Stimulated activated CD4-positive, alpha-beta T cell treated with anti-CD3 and anti-CD28 coated beads, Interleukin-12 subunit alpha, Interleukin-12 subunit beta, amount 100 ng/mL, for 24 hours (primary cell): ENCODE measurements at places on chromosomes 4 and X.

DNA sequence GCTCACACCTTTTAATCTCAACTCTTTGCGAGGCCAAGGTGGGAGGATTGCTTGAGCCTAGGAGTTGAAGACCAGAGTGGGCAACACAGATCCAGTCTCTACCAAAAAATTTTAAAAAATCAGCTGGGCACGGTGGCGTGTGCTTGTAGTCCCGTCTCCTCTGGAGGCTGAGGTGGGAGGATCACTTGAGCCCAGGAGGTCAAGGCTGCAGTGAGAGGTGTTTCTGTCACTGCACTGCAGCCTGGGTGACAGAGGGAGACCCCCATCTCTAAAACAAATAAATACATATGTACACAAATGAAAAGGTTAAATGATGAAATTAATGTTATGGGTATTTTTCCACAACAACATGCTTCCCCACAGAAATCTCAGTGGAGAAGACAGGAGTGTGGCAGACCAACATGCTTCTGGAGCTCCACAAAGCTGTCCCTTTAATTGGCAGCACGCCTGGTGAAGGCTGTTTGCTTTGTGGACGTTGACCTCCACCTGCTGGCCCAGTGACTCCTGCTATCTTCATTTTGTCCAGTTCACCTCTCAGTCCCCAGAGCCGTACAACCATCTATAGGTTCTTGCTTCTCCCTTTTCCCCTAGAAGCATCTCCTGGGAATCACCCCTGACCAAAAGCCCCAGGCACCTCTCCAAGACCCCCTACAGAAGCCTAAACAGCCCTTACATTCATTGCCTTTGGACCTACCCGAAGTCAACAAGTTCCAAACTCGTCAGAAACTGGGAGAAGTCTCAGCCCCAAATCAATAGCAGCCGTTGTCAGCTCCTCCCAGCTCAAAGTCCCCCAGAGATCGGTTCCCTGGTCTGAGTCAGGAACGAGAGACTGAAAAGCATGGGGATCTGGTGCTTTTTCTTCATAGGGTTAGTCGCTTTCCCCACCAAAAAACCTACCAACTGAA lies 36.4 kb upstream of the CD99 start:
- DNase-seq, result no peak

- no peak for DNase-seq
Observed at GRCh38 chrX:23784470-23785331, 1.7 kb downstream of the SAT1 start.

DNA sequence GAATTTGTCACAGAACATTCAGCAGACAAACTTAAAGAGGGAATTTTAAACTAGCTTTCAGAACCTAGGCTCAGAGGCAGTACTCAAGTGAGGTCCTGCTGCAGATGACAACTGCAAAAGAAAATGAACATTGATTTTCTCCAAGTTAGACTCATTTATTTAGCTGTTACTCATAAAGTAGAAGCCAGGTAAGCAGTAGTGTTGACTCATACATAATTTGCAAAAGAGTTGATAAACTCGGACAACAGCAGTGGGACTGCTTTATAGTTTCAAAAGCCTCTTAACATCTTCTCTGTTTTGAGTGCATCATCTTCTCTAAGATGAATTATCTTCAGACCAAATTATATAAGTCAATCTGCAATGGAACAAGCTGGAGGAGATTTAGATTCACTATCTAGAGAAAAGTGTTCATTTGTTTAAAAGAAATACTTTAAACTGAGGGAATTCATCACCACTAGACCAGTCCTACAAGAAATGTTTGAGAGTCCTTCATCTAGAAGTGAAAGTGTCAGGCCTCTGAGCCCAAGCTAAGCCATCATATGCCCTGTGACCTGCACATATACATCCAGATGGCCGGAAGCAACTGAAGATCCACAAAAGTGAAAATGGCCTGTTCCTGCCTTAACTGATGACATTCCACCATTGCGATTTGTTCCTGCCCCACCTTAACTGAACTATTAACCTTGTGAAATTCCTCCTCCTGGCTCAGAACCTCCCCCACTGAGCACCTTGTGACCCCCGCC lies 49.5 kb downstream of the COQ2 start:
- DNase-seq, result no peak

DNA sequence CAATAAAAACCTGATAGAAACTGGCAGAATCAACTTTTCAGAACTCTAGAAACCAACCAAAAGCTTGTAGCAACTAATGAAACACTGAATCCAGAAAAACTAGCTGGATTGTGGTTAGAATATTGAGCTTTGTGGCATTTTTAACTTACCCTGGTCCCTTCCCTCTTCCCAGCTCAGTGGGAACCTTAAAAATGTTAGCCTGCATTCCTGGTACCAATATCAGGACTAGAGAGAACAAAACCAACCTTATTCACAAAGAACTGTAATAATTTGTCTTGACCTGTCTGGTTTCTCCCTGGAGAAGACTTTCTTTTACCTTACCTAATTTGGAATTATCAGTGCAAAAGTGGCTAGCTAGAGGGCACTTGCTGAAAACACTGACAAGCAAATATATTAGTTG lies 21.2 kb downstream of the SH3D19 start:
- no peak for DNase-seq
